ENCODE measurements at places on chromosomes 4 and X. TPM values are rescaled to one million over a fixed set of nuclear protein-coding genes. Genes with fewer than 3 reads are reported as not detected.

GRCh38 chrX:137428766-137429591 is 136.9 kb upstream of the ZIC3 start:
- no peaks in the 10 kb centered on the region for H3K36me3 ChIP-seq
- no peaks in the 10 kb centered on the region for H3K4me1 ChIP-seq
- no peak overlapping the region for H3K4me3 ChIP-seq
- DNase-seq = no peak

GRCh38 chrX:134894373-134894895 is 96.4 kb upstream of the SMIM10 start:
- no peaks in the 10 kb centered on the region for H3K27me3 ChIP-seq
- no peaks in the 10 kb centered on the region for H3K36me3 ChIP-seq
- no peak overlapping the region for H3K27ac ChIP-seq
- no peak for DNase-seq
- H3K4me3 ChIP-seq = no peak overlapping the region
- H3K4me1 ChIP-seq = peaks cover 17% of the 10 kb centered on the region

DNA sequence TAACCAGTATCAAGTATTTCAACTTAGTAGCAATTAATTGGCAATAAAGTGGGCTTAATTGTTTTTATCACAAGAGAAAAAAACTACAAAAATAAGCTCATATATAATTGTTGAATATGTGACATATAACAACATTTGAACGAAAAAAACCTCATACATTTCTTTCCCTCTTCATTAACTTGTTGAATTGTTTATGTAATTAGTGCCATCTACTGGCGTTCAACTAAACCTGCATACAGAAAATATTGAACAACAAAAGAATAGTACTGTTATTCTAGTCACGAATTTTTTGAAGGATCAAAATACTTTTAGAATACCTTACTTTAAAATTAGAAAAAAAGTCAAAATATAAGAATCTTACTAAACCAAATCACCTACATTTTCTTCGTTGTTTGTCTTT is 586.5 kb upstream of the FTHL17 start:
- no peak overlapping the region for H3K27ac ChIP-seq
- no peaks in the 10 kb centered on the region for H3K4me1 ChIP-seq
- H3K4me3 ChIP-seq = no peak overlapping the region

DNA sequence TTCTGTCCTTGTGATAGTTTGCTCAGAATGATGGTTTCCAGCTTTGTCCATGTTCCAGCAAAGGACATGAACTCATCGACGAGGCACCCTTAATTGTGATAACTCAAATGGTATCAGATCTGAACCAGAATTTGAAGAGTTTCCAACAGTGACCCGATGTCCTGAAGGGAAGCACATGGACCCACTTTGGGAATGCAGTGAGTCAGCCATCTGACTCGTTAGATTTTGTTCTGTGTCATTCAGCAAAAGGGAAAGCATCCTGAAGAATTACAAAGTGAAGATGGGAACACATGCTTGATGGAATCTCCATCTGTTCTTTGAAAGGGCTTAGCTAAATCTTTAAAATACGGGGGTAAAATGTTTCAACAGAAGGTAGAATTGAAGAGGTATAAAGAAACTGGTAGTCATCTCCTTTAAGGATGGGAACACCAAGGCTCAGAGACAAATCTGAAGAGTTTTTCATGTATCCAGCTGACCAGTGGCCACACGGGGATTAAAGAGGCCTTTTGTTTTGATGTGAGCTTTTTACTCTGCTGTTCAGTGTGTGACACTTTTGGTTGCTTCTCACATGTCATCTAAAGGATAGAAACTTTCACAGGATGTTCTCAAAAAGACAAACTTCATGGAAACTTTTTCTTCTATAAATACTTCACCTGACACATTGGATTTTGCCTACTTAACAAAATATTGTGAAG is 393.8 kb downstream of the INPP4B start:
- no peak overlapping the region for H3K4me3 ChIP-seq
- no peaks in the 10 kb centered on the region for H3K27me3 ChIP-seq
- no peak for DNase-seq
- no peaks in the 10 kb centered on the region for H3K4me1 ChIP-seq

DNA sequence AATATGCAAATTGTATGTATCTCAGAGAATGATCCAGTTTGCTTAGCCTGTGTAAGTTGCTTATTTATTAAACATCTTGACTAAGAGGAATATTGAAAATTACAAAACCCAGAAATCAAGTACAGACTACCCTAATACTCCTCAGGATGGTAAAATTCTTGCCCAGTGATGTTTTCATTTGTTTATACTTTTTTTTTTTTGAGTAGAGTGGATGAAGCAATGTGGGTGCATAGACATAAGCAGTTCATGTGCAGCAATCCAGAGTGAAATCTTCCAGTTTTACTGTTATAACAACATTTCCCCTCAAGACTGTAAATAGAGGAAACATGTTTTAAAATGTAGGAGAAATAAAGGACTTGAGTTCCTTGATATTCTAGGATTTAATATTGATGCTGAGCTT is 4.7 kb downstream of the GLRB start:
- H3K36me3 ChIP-seq = no peaks in the 10 kb centered on the region
- no peak overlapping the region for H3K4me3 ChIP-seq
- no peak overlapping the region for H3K27ac ChIP-seq

- H3K4me1 ChIP-seq = no peaks in the 10 kb centered on the region
- H3K27me3 ChIP-seq = no peaks in the 10 kb centered on the region
- H3K27ac ChIP-seq = no peak overlapping the region
- no peak for DNase-seq
- H3K4me3 ChIP-seq = no peak overlapping the region
Observed at GRCh38 chr4:129905256-129905655, 809.3 kb downstream of the C4orf33 start.

GRCh38 chr4:3461515-3462291 is 1.4 kb upstream of the DOK7 start:
- H3K36me3 ChIP-seq = no peaks in the 10 kb centered on the region
- no peaks in the 10 kb centered on the region for H3K4me1 ChIP-seq
- peaks cover 9% of the 10 kb centered on the region for H3K27me3 ChIP-seq

- H3K4me3 ChIP-seq = no peak overlapping the region
- no peak for DNase-seq
- no peaks in the 10 kb centered on the region for H3K36me3 ChIP-seq
- H3K4me1 ChIP-seq = no peaks in the 10 kb centered on the region
- no peak overlapping the region for H3K27ac ChIP-seq
- no peaks in the 10 kb centered on the region for H3K27me3 ChIP-seq
Observed at GRCh38 chr4:60216752-60217151, 983.4 kb upstream of the ADGRL3 start.

The ACE2 gene
- total RNA-seq = not detected

The FAT4 gene
- 33.2 TPM for total RNA-seq

The AR gene
- 16.0 TPM for total RNA-seq

The DNAAF6 gene
- not detected for total RNA-seq

The KCNIP4 gene
- total RNA-seq = not detected
